Activated CD4-positive, alpha-beta T cell treated with anti-CD3 and anti-CD28 coated beads, Interleukin-2, Interleukin-6, amounts not matched to agents 100 ng/mL and 50 ng/mL, durations not matched to agents 16 hours and 8 hours (primary cell): ENCODE measurements at places on chromosomes 11 and 22.

GRCh38 chr22:16936625-16937024, 71.4 kb downstream of the GAB4 start:
- DNase-seq = no peak

DNA sequence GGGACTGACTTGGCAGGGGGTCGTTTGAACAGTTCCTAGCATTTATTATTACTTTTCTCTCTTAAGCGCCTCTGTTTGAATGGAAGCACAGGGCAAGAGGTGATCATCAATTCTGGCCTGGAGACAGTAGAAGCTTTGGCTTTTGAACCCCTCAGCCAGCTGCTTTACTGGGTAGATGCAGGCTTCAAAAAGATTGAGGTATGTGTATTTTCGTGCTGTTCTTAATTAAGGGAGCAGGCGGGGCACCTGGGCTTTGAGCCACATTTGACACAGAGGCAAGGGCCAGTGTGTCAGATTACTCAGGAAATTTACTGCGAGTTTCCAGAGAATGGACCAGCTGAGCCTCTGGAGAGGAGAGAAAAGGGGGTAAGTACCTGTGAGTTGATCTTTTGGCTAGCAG, 102.4 kb upstream of the SORL1-AS1 start:
- no peak for DNase-seq

- DNase-seq = peak; percentile 38
Observed at GRCh38 chr22:38172832-38173640, 8.6 kb downstream of the PLA2G6 start.

DNA sequence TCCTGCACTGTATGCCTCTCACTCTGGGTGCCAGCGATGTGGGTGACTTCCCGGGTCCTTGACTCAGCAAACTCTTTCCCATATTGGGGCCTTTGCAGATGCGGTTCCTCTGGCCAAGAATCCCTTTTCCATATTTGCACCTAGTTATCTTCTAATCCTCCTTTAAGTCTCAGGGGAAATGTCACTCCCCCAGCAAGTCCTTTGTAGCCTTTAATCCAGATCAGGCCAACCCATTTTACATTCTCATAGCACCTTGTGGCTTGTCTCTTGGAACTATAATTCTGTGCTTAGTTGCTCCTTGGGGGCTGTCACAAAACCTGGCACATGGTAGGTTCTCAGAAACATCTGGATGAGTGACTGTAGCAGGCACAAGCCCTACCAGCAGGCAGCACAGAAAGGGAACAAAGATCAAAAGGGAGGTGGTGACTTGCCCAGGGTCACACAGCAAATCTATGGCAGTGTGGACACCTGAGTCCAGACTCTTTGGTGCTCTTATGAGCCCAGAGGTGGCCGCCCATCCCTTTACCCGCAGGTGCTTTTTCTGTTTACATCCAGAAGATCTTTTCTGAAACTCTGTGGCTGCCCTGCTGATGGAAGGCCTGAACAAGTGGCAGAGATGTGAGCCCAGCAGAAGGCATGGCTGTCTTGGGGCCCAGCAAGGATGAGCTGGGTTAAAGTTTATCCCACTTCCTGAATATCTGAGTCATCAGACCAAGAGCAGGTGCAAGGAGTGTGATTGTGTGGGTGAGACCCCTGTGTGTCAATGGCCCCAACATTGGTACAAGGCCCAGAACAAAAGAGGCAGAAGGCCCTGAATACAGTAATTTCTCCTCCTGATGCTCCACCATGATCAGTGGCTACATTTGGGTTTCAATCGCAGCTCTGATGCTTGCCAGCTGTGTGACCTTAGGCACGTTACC, 78.6 kb upstream of the GRK3 start:
- DNase-seq = peak; percentile 44

- DNase-seq = no peak
Observed at GRCh38 chr11:117420143-117420485, 92.5 kb downstream of the CEP164 start.

GRCh38 chr11:71988050-71988449, 10.7 kb upstream of the IL18BP start:
- no peak for DNase-seq

- DNase-seq = no peak
Observed at GRCh38 chr11:122277493-122277892, 161.5 kb upstream of the BLID start.

DNA sequence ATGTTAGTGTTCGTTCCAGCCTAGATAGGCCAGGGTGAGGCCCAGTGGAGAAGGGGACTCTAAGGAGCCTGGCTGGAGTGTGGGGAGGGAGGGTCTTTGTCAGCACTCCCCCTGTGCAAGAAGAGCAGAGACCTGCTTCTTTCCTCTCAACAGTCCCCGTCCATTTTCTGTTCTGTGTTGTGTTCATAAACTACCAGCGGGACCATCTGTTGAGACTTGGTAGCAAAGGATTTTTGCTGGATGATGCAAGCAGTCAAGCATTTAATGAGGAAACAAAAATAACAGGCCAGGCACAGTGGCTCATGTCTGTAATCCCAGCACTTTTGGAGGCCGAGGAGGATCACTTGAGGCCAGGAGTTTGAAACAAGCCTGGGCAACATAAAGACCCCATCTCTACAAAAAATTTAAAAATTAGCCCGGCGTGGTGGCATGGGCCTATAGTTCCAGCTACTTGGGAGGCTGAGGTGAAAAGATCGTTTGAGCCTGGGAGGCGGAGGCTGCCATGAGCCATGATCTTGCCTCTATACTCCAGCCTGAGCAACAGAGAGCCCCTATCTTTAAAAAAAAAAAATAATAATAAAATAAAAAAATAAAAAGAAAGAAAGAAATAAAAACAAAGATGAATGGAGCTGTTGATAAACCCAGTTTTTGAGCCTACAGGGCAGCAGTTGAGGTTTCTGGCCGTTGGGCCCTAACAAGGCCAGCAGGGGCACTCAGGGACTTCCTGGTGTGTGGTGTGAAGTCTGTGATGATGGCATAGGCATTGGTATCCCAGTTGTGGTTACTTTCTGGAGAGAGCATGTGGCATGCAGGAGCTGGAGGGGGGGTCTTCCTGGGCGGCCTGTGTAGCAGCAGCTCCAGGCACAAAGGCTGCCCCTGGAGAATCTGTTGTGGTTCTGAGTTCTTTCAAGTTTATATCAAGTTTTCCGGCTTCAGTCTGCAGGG, 1.7 kb upstream of the TXNRD2 start:
- DNase-seq = peak; percentile 24

GRCh38 chr11:76781807-76782530, 1.2 kb upstream of the TSKU start:
- no peak for DNase-seq

- DNase-seq = no peak
Observed at GRCh38 chr11:99988471-99988837, 698.6 kb upstream of the ARHGAP42 start.

DNA sequence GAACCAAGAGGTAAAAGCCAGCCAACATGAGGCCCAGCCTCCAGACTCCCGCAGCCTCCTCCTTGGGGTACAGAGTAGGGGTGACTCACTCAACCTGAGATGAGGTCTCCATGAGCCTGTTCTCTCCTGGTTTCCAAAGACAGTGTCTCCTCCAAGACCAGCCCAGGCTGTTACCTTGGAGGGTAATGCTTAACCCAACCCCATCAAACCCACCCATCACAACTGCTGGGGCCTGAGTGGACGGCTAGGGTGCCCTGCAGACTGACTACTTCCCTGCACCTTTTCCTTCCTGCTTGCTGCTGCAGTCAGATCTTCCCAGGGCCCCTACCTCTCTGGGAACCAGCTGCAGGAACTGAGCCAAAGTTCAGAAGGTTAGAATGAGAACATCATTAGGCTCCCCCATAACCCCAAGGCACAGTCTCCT, 5.1 kb upstream of the NOL12 start:
- no peak for DNase-seq

DNA sequence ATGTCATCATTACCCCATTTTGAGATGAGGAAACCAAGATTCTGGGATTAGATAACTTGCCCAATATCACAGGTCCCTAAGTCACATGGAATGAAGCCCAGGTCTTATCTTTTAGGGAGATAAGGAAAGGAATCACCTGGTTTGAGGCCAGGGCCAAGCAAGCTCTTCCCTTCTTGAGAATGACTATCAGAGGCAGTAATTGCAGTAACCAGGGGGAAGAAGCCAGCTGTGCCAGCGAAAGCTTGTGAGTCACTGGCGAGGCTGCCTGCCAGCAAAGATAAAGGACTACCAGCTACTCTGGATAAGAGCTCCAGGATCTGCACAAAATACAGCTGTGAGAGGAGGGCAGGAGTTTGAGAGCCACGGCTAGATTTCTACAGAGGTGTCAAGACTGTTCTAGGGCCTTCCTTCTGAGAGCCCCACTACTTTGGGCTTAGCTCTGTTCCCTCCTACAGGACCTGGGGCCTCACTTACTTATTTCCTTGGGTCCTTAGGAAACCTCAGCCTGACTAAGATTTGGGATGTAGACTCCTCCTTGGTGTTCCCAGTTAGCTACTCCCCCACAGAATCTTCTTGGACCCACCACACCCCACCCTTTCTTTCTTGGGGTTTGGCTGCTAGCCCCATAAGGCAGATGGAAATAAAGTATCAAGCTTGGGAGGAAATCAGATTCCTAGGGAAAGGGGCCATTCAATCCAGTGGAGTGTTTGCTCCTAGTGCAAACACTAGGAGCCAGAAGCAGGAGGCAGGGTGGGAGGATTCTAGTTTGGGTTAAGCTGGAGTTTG, 9.7 kb upstream of the CCKBR start:
- no peak for DNase-seq

GRCh38 chr22:49765091-49765771, 62.4 kb downstream of the BRD1 start:
- DNase-seq = no peak

DNA sequence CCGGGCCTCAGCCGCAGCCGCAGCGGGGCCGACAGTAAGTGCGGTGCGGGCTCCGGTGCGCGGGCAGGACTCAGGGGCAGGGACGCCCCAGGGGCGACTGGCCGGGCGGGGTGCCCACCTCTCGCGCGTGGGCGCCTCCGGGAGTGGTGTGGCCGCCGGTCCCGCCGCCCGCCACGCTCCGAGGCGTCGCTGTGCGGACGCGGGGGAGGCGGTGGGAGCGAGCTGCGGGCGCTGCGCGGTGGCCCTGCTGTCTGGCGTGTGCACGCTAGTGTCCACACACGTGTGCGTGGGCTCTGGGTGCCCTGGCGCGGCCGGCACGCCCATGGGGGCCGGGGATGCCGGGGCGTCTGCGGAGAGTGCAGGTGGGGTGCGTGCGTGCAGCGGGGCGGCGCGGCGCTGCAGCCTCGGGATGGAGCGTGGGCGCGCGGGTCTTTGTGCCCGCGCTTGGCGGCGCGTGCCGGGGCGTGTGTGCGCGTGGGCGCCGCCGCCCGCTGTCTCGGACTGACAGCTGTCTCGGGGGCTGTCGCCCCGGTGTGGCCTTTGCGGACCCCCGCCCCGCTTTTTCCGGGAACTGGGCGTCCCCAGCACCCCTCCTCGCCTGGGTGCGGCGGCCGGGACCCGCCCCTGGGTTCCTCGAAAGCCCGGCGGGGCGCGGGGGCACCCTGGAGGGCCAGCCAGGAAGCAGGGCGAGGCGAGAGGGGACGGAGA, 804 bp downstream of the KCNK4 start:
- DNase-seq = no peak

DNA sequence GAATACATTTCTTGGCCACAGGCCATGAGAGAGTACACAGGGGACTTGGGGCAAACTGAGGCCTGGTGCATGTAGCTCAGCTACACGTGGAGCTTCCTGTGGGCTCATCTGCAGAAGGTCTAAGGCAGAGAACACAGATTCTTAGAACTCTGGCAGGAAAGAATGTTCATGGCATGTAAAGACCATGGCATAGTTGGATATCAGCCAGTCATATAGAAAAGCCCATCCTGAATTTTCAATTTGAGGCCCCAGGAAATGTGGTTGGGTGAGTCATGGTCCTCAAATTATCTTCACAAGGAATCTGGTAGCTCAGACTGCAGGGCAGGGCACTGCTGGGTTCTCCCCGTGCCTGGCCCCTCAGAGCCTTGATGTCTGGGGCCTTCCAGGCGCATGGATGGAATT, 13.7 kb upstream of the ST3GAL4 start:
- no peak for DNase-seq

DNA sequence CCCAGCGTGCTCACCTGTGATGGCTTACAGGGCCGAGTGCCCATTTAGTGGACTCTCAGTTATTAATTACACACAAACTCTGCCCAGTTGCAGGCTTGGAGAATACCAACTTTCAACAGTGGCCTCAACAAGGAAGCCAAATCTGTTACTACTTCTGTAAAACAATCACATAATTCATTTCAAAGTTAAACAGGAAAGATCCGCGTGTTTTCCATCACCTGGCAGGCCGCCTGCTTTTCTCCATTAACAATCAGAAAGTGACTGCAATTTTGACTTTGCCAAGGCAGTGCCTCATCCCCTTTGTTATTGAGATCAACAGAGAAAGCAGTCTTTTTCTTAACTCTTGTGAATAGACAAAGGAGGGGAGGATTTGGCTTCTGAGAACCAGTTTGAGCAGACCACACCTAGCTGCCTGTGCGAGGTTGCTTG, 77.7 kb downstream of the BARX2 start:
- DNase-seq = no peak

GRCh38 chr11:68962527-68963250, 18.1 kb downstream of the MRGPRD start:
- no peak for DNase-seq

GRCh38 chr11:124276081-124276480, 19.9 kb downstream of the OR8G5 start:
- DNase-seq = peak; percentile 34

- no peak for DNase-seq
Observed at GRCh38 chr22:40056559-40056958, 61.8 kb downstream of the FAM83F start.

DNA sequence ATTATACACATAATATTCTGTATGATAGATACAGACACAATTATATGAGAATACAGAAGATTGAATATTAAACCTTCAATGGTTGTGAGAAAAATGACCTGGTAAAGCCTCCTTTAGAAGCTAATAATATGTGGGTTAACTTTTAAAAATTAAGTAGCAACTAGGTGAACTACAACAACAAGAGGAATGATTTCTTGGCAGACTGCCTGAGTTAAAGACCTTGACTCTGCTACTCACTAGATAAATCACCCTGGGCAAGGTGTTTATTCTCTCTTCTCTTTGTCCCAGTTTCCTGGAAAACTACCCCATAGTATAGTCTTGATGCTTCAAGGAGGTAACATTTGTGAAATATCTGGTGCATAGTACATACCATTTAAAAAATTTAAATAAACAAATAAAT, 519.6 kb upstream of the TENM4 start:
- no peak for DNase-seq

DNA sequence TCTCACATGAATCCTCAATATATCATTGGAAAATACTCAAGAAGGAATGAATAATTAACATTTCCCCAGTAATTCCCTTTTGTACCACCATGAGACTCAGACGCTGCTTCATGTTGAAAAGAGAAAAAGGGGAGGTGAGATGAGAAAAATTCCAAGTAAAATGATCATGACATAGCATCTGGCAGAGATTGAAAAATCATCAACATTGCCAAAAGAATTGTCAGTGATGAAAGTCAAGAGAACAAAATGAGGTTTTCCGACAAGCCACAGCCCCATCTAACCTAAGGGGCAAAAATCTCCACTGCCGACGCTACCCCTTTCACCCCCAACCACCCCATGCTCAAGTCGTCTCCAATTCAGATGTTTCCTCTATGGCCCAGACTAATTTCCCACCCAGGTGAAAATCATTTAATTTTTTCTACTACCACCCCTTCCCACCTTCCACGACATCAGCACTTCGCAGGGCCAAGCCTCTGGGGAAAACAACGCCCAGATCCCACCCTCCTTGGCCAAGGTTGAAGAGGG, 1.2 kb downstream of the RAB6A start:
- no peak for DNase-seq
